ENCODE measurements at places on chromosomes 6 and 20. TPM values are rescaled to one million over a fixed set of nuclear protein-coding genes. Genes with fewer than 3 reads are reported as not detected.

The SLC25A27 gene
- 0.78 TPM for total RNA-seq

The GPR63 gene
- 1.7 TPM for total RNA-seq

The RAD21L1 gene
- not detected for total RNA-seq

The DEFB110 gene
- total RNA-seq, result not detected

The GLP1R gene
- total RNA-seq, result 0.07 TPM

The MDFI gene
- not detected for total RNA-seq

The WASF1 gene
- 1.9 TPM for total RNA-seq

The RWDD2A gene
- total RNA-seq, result 2.6 TPM

The ABHD16B gene
- total RNA-seq, result not detected

The MTFR2 gene
- total RNA-seq, result 25.2 TPM

The ARFGEF3 gene
- 0.85 TPM for total RNA-seq

The CSE1L gene
- 107 TPM for total RNA-seq

The C20orf141 gene
- total RNA-seq, result not detected

The NR2E1 gene
- not detected for total RNA-seq

The MCHR2 gene
- not detected for total RNA-seq

The TCF15 gene
- total RNA-seq, result not detected

The TGM3 gene
- total RNA-seq, result not detected

The APOM gene
- 3.1 TPM for total RNA-seq

The SYNDIG1 gene
- not detected for total RNA-seq

The HMGA1 gene
- 429 TPM for total RNA-seq

The DUSP15 gene
- not detected for total RNA-seq

The RFX6 gene
- not detected for total RNA-seq

The PTPRK gene
- total RNA-seq, result 1.8 TPM

The ADGB gene
- total RNA-seq, result not detected

The DEFB124 gene
- not detected for total RNA-seq

The FHL5 gene
- total RNA-seq, result not detected

The C20orf204 gene
- total RNA-seq, result 3.1 TPM

The KIF6 gene
- not detected for total RNA-seq

The PHACTR1 gene
- total RNA-seq, result not detected

The OR2J3 gene
- not detected for total RNA-seq

The ITPA gene
- total RNA-seq, result 56.2 TPM

The WFDC10B gene
- total RNA-seq, result not detected

The CD40 gene
- total RNA-seq, result 3.2 TPM

The CRYBG1 gene
- 39.3 TPM for total RNA-seq

The MEI4 gene
- total RNA-seq, result not detected

The SPATA25 gene
- total RNA-seq, result 0.50 TPM

The NRSN1 gene
- not detected for total RNA-seq

The SLC52A3 gene
- not detected for total RNA-seq

The MDN1 gene
- total RNA-seq, result 39.1 TPM

The UBD gene
- total RNA-seq, result 0.59 TPM

The HSPA1L gene
- total RNA-seq, result 2.0 TPM

The CLPSL2 gene
- not detected for total RNA-seq

The GPR6 gene
- total RNA-seq, result not detected

The C4A gene
- 4.8 TPM for total RNA-seq

The HTR1B gene
- not detected for total RNA-seq

The HECA gene
- 75.7 TPM for total RNA-seq

The EEF1A2 gene
- 1.1 TPM for total RNA-seq
